ENCODE measurements at places on chromosomes 7 and 10.

- no peak for DNase-seq
These were observed 63.7 kb upstream of the ARID5B start for GRCh38 chr10:61837755-61838171.

DNA sequence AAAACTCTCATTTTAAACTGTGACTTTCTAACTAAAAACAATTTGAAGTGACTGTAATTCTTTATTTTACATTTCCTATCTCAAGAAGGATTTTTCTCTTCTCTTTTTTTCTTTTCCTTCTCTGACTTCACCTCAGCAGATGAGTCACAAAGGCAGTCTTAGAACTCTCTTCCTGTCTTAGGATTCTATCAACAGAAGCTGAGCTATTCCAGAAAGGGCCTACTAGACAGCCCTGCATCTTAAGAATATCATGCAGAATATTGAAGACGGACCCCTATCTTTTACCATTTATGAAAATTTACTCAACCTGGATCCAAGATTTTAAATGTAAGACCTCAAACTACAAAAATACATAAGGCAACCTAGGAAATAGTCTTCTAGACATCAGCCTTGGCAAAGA lies 365.7 kb upstream of the SEMA3C start:
- no peak for DNase-seq

GRCh38 chr10:113241599-113242360 lies 291.7 kb downstream of the TCF7L2 start:
- DNase-seq: no peak

- DNase-seq: no peak
These were observed 2.1 kb downstream of the CAV1 start for GRCh38 chr7:116526897-116527296.

All from Peyer's patch (tissue), 4 donors.